GM23338 (cell line): ENCODE measurements at places on chromosomes 2 and 18. TPM values are rescaled to one million over a fixed set of nuclear protein-coding genes. Genes with fewer than 3 reads are reported as not detected.
A peak's percentile ranks its signal among the peaks of the same experiment; 100 is the strongest.

GAREM1 gene
- total RNA-seq, result 5.6 and 6.0 TPM in 2 replicates

TEX44 gene
- not detected in 2 replicates for total RNA-seq

DNA sequence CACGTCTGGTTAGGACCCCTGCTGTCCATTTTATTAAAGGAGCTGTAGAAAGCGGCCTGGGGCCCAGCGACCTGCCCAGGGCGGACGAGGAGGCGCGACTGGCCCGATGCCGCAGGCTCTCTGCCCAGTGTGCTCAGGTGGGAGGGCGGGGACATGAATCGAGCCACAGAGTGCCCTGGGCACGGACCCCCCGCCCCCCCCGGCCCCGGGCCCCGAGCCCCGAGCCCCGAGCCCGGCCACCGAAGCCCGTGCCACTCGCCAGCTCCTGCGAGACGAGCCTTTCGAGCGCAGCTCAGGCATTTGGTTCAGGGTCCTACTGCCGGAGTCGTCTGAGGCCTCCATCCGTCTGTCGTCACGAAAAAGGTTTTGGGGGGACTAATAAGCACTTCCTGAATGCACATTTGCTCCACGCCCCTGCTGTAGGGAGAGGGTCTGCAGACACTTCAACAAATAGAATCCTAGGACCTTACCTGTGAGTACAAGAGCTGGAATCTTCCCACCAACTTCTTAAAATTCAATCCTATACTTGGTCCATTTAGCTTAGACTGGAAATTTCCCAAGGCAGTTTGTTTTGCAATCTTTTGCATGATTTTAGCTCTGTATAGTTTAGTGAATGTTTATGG is 602 bp upstream of the ADAM17 start:
- H3K27ac ChIP-seq, result peak overlapping the region; percentile 99
- H3K27me3 ChIP-seq, result no peaks in the 10 kb centered on the region
- H3K4me1 ChIP-seq, result peaks cover 23% of the 10 kb centered on the region
- H3K4me3 ChIP-seq, result peak overlapping the region; percentile 98
- no peak for DNase-seq

GRCh38 chr2:205555566-205556230 is 126.6 kb upstream of the NRP2 start:
- H3K27ac ChIP-seq, result no peak overlapping the region
- H3K4me1 ChIP-seq, result peaks cover 13% of the 10 kb centered on the region
- H3K36me3 ChIP-seq, result no peaks in the 10 kb centered on the region
- H3K27me3 ChIP-seq, result no peaks in the 10 kb centered on the region
- no peak overlapping the region for H3K4me3 ChIP-seq

DNA sequence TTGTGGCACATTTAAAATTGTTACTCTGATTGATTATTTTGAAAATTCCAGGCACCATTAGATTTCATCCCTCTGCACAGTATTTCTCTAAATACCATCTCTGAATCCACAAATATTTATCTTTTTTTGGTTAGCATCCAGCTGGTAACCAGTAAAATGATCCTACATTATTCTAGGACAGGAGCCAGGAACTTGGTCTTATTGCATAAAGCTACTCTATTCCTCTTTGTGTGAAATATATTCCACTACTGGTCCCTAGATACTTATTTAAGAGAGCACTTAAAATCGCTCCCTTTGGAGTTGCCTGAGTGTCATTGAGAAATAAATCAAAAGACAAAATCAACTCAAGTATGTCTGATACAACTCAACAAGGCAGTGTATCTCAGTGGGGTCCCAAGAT is 7.4 kb upstream of the MBOAT2 start:
- H3K4me3 ChIP-seq, result no peak overlapping the region
- no peak for DNase-seq
- no peaks in the 10 kb centered on the region for H3K4me1 ChIP-seq

- H3K4me3 ChIP-seq, result no peak overlapping the region
- no peak overlapping the region for H3K27ac ChIP-seq
- H3K4me1 ChIP-seq, result no peaks in the 10 kb centered on the region; the same call in 1 of the 2 replicates
- H3K36me3 ChIP-seq, result no peaks in the 10 kb centered on the region
- no peaks in the 10 kb centered on the region for H3K27me3 ChIP-seq
These were observed 11.3 kb upstream of the GRP start for GRCh38 chr18:59208602-59209125.

GRCh38 chr18:53686965-53687364 is 537.5 kb downstream of the MBD2 start:
- no peaks in the 10 kb centered on the region for H3K27me3 ChIP-seq
- no peak overlapping the region for H3K27ac ChIP-seq
- peak; percentile 16 for DNase-seq
- H3K4me1 ChIP-seq, result no peaks in the 10 kb centered on the region
- H3K36me3 ChIP-seq, result no peaks in the 10 kb centered on the region
